Activated T-helper 1 cell treated with Interleukin-2 at 50 U/mL for 16 hours (primary cell): ENCODE measurements at places on chromosomes 1 and 21.

- DNase-seq = no peak
Observed at GRCh38 chr1:159007726-159008125, 2.0 kb upstream of the IFI16 start.

- no peak for DNase-seq
Observed at GRCh38 chr1:27099587-27100334, 55.2 kb downstream of the SLC9A1 start.

- no peak for DNase-seq
Observed at GRCh38 chr1:62241371-62242131, 46.9 kb downstream of the L1TD1 start.

DNA sequence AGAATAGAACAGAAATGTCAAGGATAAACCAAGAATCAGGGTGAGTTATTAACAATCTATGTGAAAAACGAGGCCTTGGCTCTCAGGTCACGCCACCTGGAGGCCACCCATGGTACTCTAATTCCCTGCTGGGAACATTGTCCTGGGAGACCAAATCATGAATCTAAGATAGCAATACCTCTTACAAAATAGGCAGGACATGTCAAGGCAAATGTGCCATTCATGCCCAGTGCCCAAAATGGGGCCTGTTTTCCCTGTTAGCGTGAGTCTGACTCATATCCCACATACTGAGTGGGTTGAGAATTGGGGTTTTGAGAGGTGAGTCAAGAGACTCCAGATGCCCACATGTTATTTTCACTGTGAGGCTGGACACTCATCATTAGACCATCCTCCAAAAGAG lies 380.8 kb downstream of the HHIPL2 start:
- DNase-seq = no peak

GRCh38 chr1:192698731-192699130 lies 62.8 kb downstream of the RGS13 start:
- no peak for DNase-seq

DNA sequence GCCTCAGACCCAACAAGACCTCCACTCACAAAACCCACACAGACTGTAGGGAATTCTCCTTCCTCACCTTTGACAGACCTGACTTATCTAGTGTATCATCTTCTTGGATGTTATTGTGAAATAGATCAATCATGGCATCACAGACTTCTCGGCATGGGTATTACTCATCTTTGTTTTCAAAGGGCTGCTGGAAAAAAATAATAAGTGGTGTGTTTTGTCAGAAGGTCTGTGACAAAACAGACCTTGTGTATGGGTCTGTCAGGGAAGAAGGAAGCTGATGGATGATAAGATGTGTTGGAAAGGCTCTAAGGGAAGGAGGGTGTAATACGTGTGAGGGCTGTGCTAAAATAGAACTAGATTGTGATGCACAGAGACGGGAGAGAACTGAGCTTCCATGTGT lies 13.9 kb upstream of the S100A7 start:
- no peak for DNase-seq

GRCh38 chr1:176517484-176517883 lies 54.5 kb downstream of the PAPPA2 start:
- DNase-seq = no peak

DNA sequence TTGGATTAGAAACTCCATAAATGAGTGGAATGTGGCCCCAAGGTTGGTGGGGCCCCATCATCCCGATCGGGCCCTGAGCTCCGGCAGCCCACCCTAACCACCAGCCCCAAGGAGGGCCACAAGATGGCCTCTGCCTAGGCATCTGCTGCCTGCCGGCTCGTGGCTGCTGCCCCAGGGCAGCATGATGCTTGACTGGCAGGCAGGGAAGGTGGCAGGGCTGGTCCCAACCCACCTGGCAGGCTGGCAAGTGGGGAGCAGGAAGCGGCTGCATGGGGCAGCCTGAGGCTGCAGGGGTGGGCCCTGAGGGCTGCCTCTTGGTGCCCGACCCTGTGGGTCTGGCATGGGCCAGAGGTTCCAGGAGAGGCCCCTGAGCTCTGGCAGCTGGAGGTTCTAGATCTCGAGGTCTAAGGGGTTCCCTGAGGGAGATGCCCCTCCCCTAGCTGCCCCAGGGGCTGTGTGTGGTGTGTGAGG lies 760 bp upstream of the GJC2 start:
- DNase-seq = no peak

DNA sequence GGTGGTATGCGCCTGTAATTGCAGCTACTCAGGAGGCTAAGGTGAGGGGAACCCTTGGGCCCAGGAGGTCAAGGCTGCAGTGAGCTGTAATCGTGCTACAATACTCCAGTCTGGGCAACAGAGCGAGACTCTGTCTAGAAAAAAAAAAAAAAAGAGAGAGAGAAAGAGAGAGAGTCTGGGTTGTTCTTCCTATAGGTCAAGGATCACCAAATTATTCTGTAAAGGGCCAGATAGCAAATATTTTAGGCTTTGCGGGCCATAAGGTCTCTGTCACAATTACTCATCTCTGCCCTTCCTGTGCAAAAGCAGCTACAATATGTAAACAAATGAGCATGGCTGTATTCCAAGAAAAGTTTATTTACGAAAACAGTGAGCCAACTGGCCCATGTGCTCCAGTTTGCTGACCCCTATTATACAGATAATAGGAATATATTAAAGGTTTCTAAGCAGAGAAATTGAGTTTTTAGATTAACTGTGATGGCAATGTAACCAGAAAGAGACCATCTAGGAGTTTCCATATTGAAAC lies 2.1 kb downstream of the SASS6 start:
- no peak for DNase-seq

- no peak for DNase-seq
Observed at GRCh38 chr1:66850989-66851388, 49.9 kb upstream of the INSL5 start.

- DNase-seq = no peak
Observed at GRCh38 chr21:46613391-46613790, 8.5 kb upstream of the S100B start.

GRCh38 chr1:55384637-55385036 lies 169.5 kb upstream of the USP24 start:
- DNase-seq = no peak

GRCh38 chr1:9453375-9453774 lies 85.9 kb upstream of the SLC25A33 start:
- DNase-seq = no peak

GRCh38 chr1:143643148-143643885 lies 328.5 kb downstream of the FAM72C start:
- DNase-seq = no peak

- DNase-seq = no peak
Observed at GRCh38 chr1:208942394-208943130, 641.0 kb upstream of the CAMK1G start.

GRCh38 chr1:248695451-248696132 lies 7.0 kb downstream of the OR14I1 start:
- no peak for DNase-seq

GRCh38 chr1:205744403-205744802 lies 5.6 kb downstream of the NUCKS1 start:
- DNase-seq = no peak

GRCh38 chr1:35931446-35932157 lies 697 bp downstream of the AGO3 start:
- DNase-seq = no peak

GRCh38 chr21:39562791-39563770 lies 49.7 kb upstream of the B3GALT5 start:
- no peak for DNase-seq

DNA sequence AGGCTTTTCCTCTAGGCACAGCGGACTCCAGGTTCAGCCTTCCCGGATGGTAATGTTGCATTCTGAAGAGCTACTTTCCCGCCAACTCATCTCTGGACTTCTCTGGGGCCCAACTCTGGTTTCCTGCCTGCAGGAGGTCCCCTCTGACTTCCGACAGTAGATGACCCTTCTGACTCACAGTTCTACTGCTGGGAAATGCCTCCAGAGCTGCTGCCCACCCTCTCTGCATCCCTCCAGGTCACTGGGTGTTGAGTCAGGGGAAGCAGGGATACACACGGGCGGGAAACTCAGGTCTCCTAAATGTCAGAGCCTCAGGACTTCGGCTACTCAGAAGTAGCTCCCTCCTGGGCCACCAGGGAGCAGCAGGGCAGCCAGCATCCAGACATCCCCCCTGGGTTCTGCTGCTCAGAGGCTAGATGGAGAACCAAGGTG lies 2.1 kb upstream of the KIF21B start:
- DNase-seq = no peak

DNA sequence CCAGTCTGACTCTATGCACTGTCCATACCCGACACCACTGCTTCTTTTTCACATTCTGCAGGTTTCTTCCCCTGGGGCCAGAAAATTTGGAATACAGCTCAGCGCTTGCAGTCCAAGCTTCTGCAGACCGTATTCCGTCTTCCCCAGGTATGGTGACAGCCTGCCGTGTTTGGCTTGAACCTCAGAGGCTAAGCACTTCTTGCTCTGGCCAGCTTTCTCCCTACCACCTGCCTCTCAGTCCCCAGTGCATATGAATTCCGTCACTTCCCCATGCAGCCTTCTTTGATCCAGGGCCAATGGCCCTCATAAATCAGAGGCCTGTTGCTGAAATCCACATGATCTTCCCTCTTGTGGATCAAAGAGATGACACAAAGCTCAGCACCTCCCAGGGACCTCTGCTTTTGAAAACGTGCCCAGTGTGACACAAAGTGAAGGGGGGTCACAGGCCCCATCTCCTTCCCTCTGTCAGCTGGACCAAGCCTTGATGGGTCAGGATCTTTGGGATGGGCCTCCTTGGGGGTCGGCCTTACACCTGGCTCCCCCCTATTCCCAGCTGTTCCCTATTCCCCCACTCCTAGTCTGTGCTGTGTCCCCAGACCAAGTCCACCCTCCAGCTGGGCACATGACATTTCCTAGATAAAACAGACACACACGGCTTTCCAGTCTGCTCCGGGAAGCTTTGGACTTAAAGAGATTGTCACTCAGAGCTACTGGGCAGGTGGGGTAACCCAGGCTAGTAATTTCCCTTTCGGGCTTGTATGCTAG lies 66.6 kb downstream of the HMGB4 start:
- no peak for DNase-seq

GRCh38 chr1:1900883-1901640 lies 10.2 kb upstream of the GNB1 start:
- DNase-seq = no peak

DNA sequence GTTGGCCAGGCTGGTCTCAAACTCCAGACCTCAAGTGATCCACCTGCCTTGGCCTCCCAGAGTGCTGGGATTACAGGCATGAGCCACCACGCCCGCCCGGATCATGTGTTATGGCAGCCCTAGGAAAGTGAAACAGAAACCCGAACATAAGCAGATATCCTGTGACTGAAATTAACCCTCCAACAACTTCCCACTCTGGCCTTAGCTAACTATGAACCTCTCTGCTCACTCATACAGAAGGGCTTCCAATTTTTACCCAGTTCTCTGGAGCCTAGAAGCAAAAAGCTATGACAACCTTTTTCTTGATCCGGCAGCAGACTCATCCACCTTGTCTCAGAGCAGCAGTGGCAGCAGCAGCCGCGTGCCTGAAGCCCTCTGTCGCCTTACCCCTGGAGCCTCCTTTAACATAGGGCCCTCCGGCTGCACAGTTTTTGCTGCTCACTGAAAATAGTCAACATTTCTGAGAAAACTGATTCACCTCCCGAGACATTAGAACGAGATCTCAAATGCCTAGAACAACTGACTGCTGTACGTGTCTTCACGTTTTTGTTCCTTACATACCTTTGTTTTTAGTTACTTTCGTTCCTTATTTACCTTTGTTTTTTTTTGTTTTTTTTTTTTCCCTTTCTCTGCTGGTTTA lies 9.3 kb downstream of the CBR1 start:
- DNase-seq = peak; percentile 3

DNA sequence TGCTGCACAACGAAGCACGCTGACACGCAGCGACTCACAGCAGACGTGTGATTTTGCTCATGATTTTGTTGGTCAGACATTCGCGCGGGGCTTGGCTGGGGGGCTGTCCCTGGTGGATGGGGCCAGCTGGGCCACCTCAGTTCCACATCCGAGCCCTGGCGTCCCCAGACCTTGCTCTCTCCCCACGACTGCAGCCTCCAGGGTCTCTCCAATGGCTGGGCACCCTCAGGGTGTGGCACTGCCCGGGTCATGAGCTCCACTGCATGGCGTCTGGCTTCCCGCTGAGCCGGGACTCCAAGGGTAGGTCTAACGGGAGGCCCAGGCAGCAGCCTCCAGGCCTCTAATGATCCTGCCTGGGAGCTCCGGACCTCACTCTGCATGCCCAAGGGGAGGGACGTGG lies 173.0 kb upstream of the AJAP1 start:
- no peak for DNase-seq

DNA sequence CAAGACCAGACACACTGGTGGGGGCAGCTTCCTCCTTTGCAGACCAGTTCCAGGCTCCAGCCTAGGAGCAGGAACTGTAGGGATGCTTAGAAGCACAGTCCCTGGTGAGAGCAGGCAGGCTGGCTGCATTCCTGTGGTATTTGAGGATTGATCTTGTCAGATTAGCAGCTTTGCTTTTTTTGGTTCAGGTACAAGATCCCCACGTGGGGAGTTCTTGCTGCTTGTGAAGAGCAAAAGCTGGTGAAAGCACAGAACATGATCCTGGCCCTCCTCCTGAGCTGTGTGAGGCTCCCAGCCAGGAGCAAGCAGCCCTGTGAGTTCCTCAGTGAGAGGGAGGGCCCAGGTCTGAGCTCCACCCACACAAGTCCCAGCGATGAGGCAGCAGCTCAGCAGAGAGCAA lies 75.3 kb upstream of the ARTN start:
- DNase-seq = no peak

GRCh38 chr1:212315907-212316306 lies 30.7 kb downstream of the PPP2R5A start:
- DNase-seq = no peak

DNA sequence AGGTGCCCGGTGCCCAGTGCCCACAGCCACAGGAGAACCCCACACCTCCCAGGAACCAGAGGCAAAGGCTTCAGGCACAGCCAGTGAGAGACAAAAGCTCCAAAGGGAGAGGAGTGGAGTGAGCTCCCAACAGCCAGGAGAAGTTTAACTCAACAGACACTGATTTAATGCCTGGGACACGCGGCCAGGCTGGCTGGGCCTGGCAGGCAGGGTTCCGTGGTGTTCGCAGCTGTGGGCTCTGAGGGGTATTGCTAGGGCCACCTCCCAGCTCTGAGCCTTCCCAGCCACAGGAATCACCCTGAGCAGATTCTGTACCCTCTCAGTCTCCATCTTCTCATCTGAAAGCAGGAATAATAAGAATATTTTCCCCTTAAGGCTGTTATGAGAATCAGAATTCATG lies 222.5 kb downstream of the NPHP4 start:
- no peak for DNase-seq

GRCh38 chr1:112788561-112788960 lies 73.4 kb upstream of the PPM1J start:
- no peak for DNase-seq

DNA sequence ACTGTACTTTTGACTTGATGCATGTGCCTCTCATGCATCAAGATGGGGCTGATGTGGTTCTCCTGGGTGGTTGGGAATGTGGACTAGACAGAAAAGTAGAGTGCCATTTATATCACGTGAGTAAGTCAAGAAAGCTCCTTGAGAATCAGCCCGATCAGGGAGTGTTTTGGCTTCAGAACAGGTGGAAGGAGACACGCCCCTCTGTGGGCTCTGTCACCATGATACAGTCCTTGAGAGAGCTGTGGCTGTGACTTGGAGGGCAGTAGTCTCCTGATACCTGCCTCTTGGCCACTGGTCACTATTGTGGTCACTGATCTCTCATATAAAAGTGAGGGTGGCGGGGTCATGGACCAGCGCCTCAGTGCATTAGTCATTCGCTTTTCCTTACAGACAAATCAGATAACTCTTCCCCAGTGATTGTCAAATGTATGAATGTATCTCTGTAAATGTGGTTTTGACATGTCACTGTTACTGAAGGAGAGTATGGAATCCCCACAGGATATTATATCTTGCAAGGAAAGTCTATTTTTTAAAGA lies 8.9 kb upstream of the C4BPB start:
- DNase-seq = no peak
